ENCODE measurements at places on chromosomes 12 and 14. TPM values are rescaled to one million over a fixed set of nuclear protein-coding genes. Genes with fewer than 3 reads are reported as not detected.

Gene ACSM4
- not detected for total RNA-seq

Gene KLRC3
- total RNA-seq: not detected

Gene KRT85
- total RNA-seq: not detected

DNA sequence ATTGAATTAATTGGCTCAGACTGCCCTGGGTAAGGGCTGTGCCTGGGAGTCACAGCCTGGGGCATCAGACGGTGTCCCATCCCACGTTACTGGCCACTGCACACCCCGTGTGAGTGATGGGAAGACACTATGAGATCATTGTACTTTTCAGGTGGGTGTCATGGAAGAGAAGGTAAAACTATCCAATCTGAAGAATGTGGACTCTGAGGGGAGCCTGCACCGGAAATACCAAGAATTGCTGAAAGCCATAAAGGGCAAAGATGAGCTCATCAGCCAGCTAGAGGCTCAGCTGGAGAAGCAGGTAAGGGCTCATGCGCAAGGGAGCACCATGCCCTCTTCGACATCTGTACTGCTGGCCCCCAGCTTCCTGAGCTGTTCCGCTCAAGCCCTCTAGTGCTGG lies 24.0 kb downstream of the PLEKHH1 start:
- DNase-seq: no peak

GRCh38 chr12:28340261-28341045 lies 150.2 kb downstream of the CCDC91 start:
- DNase-seq: no peak

GRCh38 chr12:47891356-47891755 lies 13.4 kb downstream of the VDR start:
- DNase-seq: no peak

GRCh38 chr14:96861568-96862310 lies 64.6 kb downstream of the VRK1 start:
- no peak for DNase-seq
